ENCODE measurements at places on chromosomes 12 and 14. TPM values are rescaled to one million over a fixed set of nuclear protein-coding genes. Genes with fewer than 3 reads are reported as not detected.

Gene KCNA1
- not detected for total RNA-seq

- no peak for DNase-seq
Measured at GRCh38 chr14:58829594-58829993, 191.8 kb downstream of the DACT1 start.

DNA sequence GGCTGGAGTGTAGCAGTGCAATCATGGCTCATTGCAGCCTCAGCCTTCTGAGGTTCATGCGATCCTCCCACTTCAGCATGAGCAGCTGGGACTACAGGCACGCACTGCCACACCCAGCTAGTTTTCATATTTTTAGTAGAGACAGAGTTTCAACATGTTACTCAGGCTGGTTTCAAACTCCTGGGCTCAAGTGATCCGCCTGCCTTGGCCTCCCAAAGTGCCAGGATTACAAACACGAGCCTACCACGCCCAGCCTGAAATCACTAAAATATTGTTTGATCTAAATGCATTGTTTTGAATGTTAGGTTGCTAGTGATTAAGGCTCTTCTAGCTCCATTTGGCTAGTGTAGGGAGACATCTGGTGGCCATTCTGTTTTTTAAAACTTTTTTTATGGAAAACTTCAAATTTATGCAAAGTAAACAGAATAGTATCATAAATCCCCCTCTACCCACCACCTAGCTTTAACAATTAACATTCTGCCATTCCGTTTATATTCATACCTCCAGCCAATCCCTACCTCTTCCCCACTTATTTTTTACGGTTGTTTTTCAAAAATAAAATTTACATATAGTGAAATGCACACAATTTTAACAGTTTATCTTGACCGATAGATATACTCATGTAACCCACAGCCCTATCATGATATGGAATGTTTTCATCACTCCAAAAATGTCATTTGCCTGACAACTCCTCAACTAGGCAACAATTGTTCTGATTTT lies 37.8 kb downstream of the MYO1H start:
- peak; percentile 27 for DNase-seq

GRCh38 chr12:12979126-12979525 lies 20.9 kb downstream of the HEBP1 start:
- DNase-seq, result no peak

DNA sequence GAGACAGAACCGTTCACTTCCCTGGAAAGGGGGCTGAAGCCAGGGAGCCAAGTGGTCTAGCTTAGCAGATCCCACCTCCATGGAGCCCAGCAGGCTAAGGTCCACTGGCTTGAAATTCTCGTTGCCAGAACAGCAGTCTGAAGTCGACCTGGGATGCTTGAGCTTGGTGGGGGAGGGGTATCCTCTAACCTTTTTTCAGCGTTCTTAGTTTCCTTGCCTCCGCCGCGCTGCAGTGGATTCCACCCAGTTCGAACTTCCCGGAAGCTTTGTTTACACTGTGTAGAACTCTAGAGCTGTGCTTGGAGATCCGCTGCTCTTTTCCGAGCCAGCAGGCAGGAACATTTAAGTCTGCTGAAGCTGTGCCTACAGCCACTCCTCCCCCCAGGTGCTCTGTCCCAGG lies 45.2 kb upstream of the FKBP4 start:
- DNase-seq, result no peak

DNA sequence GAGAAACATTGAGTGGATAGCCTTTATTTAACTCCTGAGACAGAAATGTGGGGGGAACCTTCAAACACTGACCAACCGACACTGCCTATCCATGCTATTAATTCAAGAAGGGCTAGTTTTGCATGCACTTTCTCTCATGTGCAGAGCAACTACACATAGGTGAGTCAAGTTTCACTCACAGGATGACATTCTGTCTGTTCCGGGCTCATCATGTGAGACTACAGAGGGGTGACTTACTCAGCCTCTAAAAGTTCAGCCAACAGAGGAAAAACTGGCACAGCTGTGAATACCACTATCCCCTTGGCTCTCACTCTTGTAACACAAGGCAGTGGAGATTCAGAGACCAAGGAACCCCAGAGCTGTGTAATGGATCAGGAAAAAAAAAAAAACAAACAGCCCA lies 13.3 kb downstream of the BEST3 start:
- DNase-seq, result no peak

GRCh38 chr12:111111681-111112080 lies 191.3 kb upstream of the MYL2 start:
- DNase-seq, result no peak

DNA sequence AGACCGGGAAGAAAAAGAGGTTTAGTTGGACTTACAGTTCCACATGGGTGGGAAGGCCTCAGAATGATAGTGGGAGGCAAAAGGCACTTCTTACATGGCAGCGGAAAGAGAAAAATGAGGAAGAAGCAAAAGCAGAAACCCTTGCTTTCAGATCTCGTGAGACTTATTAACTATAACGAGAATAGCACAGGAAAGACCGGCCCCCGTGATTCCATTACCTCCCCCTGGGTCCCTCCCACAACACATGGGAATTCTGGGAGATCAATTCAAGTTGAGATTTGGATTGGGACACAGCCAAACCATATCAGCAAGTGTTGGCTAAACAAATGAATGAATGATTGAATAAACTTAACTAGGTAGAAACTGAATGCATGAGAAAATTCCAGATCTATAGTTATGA lies 85.3 kb upstream of the PARP11 start:
- no peak for DNase-seq

Measured in B cell (primary cell).